ENCODE measurements at places on chromosomes 6 and 20.

GRCh38 chr20:3661060-3661813 lies 2.0 kb downstream of the GFRA4 start:
- no peak for DNase-seq

- no peak for DNase-seq
Observed at GRCh38 chr6:113362301-113363047, 494.7 kb upstream of the MARCKS start.

DNA sequence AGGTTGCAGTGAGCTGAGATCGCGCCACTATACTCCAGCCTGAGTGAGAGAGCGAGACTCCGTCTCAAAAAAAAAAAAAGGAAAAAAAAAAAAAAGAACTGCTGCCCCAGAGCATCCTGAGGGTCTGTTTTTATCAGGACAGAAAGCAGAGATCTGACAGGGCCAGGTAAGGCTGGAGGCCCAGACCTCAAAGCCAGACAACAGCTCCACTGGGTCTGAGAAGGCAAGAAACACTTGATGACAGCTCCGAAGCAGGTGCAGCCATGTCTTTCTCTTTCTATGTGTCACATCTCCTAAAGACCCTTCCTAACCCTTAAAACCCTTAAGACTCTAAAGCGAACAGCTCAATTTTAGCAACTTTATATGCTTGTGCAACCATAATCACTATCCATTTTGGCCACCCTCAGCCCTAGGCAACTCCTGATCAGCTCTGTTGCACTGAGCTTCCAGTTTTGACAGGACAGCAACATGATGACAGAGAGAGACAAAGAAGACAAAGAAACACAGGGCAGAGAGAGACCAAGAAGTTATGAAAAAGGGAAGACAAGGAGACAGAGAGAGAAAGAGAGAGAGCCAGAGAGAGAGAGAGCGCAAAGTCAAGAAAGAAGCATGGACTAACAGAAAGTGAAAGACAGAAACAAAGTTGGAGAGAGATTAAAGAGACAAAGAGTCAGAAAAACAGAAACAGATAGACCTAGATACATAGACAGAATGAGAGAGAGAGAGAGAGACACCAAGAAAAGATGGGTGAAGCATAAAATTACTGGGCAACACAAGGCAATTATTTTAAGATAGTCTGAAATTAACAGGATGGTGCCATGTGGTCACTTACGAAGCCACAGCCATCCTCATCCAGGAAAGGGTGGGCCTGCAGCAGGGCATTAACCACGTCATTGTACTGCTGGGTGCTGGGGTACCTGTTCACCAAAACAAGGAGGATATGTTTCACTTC lies 39.2 kb downstream of the SAMD3 start:
- DNase-seq: no peak

GRCh38 chr6:30895343-30895742 lies 11.0 kb downstream of the DDR1 start:
- no peak for DNase-seq

DNA sequence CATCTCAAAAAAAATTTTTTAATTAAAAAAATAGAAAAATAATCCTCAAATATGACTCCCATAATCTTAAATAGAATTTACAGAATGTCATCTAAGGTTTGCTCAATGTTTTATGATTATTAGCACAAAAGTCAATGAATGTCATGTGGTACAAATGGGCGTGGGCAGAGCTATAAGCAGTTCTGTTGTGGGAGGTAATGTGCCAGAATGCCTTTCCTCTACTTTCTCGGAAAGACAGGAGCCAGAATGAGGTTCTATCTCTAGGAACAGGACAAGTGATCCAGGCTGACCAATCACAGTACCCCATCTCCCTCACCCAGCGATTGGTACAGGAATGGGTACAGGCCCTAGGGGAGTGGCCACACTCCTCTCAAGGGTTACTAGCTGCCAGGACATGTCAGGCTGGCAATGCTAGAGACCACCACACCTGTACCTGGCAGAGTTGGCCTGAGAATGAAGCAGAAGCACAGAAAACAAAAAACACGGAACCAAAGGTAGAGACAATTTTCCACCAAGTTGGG lies 15.1 kb downstream of the RALGAPA2 start:
- DNase-seq: no peak

DNA sequence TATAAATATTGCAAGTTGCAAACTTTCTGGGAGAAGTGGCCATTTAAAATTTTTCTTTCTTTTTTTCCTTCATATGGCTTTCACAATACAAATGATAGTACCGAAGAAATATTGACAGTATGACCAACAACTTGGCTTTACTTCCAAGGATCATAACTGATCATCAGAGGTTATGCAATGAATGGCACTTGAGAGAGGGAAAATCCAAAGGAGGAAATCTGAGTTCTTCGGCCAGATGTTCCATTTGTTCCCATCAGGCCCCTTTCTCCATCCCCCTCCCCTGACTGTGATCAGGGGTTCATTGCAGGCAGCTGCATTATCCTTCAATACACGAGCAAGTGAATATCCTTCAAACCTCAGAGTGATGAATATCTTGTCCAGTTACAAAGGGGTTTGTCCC lies 130.0 kb upstream of the UST start:
- DNase-seq: no peak

DNA sequence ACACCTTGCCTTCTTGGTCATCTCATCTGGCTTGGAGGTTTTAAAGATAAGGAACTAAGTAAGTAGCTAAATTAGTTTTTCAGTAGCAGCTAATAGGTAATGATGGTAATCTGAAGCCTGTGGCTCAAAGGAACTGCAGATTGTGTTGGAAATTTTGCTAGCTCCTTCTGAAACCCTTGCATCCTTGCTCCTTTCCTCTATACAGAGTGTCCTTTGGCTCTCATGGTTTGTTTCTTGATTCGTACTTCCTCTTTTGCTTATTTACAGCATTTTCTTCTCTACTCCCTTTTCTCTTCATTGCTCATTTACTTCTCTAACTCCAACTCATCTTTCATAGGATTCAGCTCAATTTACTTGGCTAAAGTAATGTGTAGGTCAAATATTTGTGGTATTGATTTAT lies 19.0 kb downstream of the LRRC1 start:
- DNase-seq: no peak

- peak; percentile 72 for DNase-seq
Observed at GRCh38 chr6:71489736-71490135, 201.1 kb downstream of the OGFRL1 start.

DNA sequence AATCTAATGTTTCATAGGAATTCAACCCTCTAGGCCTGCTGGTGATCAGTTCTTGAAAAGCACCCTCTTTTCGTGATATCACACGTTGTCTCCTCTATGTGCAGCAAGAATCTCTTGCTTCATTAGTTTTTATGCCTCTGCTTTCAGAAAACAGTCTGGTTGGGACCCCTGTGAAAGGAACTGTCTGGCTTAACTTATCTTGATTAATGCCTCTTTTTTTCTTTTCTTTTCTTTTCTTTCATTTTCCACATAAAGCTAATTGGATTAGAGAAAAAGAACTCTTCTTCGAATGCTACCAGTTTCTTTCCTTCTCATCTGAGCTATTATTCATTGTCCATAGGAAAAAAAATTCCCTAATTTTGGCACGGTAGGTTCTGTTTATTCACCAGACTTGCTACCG lies 21.3 kb downstream of the ZNF311 start:
- DNase-seq: no peak

- DNase-seq: no peak
Observed at GRCh38 chr6:6305575-6305974, 14.9 kb downstream of the F13A1 start.

DNA sequence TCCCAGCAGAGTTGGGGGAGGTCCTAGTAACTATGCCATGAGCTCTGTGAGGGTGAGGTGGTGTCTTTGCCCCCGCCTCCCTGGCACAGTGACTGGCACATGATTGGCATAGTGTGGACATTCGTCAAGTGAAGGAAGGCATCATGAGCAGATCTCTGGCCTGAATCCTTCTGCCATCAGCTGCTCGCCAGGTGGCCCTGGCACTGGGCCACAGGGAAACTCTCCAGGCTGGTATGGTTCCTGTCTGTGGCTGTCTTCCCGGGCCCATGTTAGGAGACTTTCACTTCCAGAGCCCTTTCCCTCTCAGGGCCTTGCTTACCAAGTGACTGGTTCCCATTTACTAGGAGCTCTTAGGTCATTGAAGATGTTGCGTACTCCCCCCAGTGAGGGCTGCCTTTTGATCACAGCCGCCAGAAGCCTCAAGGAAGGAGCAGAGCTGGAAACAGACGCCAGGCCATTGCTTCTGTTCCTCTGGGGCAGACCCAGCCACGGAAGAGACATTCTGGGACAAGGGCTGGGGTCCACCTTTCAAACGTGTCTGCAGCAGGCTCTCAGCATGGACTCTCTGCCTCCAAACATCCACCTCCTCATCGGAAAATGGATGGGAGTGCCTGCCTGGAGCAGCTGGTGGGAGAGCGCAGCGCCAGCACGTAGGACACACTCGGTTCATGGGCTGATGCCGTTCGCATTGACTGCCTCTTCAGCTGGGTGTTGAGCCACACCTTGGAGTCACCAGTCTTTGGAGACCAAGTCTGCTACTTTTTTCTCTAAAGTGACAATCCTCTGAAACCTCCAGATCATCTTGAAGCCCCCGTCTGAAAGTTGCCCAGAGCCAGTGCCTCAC lies 67.2 kb downstream of the PTPN1 start:
- no peak for DNase-seq

GRCh38 chr6:21438237-21438985 lies 155.1 kb upstream of the SOX4 start:
- DNase-seq: no peak

DNA sequence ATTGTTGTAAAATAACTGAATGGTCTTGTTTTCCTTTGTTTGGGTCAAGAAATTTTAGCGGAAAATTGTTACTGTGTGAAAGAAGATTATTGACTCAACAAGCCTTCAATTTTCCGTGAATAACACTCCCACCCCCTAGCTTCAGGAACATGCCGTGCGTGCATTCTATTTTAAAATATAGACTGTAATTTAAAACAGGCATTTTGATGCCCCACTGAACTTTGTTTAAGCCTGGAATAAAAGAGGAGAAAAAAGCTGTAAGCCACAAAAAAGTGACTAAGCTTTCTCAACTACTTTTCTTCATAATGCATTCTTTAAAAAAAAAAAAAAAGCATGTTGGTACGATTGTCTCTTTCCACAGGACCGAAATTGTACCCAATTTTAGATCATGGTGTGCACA lies 166.0 kb downstream of the ARID1B start:
- no peak for DNase-seq

DNA sequence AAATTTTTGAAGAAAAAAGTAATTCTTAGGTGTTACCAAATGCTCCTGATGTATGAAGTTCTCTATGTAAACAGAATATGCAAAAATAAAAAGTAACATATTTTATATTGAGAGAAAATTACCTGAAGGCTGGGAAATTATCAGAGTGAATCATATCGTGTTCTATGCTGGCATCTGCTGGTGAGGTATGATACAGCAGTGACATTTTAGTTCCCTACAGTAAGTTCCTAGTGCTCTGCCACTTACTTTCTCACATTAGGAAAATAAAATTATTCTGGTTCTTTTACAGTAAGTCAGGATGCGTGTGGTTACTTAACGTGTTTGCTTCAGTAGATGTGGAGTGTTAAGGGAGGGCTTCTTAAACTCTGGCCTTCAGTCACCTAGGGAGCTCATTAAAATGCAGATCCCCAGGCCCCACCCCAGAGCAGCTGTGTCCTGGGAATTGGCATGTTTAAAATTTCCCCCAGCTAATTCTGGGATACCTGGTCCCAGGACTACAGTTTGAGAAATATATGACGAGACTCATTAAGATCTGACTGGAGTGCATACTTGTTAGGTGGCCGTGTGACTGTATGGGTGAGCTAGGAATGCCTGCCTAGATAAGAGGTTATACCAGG lies 3.2 kb downstream of the ACTR5 start:
- no peak for DNase-seq

GRCh38 chr6:31907158-31907813 lies 5.4 kb upstream of the ZBTB12 start:
- DNase-seq: no peak

- peak; percentile 12 for DNase-seq
Observed at GRCh38 chr6:6730831-6731230, 142.3 kb downstream of the LY86 start.

DNA sequence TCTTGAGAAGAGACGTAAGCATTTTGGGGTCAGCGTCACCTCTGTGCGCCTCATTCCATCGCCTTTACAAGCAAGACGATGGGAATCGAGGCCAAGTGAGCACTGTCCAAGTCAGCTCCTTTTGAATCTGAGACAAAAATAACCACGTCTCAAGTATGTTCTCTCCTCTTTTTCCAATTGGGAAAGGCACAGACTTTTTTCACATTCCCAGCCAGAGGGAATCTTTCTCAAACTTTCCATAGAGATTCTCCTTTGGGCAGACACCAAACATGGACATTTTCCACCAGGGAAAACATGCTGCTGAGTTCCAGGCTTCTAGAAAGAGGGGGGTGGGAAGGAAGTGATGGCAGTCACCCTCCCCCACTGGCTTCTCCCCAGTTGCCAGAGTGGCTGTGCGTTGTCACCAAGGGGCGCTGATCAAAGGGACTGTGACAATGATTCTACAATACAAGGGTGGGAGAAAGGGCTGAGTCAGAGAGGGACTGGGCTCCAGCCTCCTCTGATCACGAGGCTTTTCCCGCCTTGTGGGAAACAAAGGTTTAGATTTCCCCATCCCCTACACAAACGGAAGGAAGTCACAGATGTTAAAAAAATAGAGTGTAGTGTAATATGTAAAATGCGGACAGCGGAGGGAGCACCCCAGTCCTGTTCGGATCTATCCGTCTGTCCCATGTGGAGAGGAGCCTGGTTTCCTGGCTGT lies 281.9 kb upstream of the RNF24 start:
- DNase-seq: no peak

GRCh38 chr20:32887492-32887891 lies 28.8 kb downstream of the EFCAB8 start:
- no peak for DNase-seq

DNA sequence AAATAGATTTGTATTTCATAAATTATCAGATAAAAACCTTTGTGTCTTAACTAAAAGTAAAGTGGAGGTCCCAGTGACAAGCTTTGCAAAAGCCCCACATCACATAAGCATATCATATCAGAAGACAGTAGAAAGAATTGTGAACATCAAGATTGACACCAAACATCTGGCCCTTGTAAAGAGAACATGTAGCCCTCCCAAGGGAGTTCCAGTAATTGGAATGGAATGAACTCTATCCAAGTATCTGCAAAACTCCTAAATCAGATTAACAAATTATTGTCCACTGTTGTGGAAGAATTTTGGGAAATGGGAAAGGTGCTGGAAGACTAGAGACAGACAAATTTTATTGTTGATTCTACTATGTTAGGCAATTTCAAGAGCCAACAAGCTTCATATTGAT lies 268.8 kb downstream of the KCNQ5 start:
- DNase-seq: no peak

DNA sequence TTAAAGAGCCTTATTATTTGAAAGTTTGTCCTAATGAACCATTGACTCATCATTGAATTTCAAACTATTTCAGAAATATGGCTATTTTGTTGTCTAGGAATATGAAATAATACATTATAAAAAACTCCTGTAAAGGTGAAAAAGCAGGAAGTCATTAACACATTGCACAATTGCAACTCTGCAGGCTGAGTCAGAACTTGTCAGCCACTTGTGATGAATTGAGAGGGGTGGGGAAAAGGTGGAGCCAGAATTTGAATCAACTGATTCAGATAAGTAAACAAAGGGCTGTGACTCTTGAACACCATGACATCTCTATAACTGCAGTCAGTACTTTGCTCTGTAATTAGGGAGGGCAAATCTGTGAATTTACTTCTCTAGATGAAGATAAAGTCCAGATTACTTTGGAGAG lies 6.0 kb downstream of the C6orf141 start:
- DNase-seq: no peak
